Naive thymus-derived CD4-positive, alpha-beta T cell (primary cell): ENCODE measurements at places on chromosomes 3 and 15.

DNA sequence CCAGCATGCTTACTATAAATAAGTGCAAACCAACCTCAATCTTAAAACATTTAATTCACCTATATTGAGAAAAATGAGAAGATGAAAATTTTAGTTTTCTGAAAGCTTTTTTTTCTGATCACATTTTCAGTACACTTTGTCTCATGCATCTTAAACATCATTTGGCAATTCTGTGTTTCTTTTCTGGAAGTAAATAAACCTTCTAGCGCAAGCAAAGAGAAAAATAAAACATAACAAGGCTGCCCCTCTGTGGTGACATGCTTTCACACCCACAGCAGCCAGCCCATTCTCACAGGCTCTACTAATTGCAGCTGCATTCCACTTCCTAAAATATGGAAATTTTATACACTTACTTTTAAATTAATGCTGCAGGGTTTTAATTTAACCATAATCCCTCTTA, 90.1 kb downstream of the NEK10 start:
- DNase-seq: no peak

DNA sequence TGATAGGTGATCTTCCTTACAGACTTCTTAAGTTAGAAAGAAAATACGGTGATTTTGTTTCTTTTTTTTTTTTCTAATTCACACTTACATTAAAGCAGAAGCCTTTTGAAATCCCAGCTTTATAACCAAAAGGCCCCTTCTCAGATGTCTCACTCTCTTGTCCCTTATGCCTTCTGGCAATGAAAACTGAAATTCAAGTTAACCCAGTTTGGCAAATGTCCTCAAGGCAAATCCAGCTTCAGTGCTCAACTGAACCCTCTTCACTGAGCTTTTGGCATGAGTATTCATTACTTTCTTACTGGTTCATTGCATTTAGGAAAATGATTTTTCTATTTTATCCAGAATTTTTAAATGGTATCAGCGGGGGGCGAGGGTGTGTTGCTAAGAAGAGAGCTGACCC, 17.0 kb downstream of the PLCH1 start:
- DNase-seq: no peak

DNA sequence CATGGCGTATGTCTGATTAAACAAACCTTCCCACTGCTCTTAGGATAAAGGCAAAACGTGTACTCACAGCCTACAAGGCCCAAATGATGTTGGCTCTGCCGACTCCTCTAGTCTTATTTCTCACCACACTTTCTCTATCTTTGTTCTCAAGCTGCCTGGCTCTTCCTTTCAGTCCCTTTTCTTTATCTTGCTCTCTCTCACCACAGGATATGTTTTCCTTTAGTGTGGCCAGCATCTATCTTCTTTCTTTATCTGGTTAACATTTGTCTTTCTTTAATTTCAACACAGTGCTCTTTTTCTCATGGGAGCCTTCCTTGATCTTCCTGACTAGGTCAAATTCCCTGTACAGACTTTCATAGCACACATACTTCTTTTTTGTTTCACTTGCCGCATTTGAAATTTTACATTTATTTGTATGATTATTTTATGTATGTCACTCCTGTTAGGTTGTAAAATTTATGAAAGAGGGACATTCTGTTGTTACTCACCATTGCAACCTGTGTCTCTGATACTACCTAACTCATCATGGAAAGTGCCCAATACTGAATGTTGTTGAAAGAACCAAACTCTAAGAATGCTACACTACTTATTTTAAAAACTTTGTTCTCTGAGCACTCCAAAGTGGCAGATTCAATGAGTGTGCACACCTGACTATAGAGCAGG, 328.9 kb upstream of the CBLB start:
- DNase-seq: no peak

GRCh38 chr3:139307601-139308555, 35.9 kb upstream of the MRPS22 start:
- no peak for DNase-seq

DNA sequence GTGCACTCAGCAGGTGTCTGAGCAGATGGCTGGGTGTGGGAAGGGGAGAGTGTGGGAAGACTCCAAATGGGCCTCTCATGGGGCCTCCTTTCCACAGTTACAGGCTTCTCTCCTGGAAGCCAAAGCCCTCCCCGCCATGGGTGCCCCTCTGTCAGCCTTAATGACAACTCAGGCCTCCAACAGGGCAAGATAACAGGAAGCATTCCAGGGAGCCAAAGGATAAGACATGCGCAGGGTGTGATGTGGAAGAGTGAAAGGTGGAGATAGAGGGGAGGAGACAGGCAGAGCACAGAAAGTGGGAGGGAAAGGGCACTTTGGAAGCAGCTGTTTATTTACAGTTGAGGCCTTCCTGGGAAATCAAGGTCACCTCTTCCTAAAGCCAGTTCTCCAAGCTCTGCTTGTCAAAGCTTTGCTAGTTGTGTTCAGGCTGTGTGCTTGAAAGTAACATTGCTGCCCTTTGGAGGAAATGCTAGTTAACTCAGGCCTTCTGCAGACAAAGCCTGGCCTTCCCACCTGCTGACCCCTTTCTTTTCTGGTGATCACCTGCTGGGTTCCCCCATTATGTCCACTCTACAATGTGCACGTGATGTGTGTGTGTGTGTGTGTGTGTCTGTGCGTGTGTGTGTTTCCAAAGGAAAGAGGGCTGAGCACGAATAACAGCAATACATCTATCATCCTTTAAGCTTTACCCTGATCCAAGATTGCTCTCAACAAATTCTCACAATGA, 35.2 kb upstream of the SMAD3 start:
- no peak for DNase-seq

DNA sequence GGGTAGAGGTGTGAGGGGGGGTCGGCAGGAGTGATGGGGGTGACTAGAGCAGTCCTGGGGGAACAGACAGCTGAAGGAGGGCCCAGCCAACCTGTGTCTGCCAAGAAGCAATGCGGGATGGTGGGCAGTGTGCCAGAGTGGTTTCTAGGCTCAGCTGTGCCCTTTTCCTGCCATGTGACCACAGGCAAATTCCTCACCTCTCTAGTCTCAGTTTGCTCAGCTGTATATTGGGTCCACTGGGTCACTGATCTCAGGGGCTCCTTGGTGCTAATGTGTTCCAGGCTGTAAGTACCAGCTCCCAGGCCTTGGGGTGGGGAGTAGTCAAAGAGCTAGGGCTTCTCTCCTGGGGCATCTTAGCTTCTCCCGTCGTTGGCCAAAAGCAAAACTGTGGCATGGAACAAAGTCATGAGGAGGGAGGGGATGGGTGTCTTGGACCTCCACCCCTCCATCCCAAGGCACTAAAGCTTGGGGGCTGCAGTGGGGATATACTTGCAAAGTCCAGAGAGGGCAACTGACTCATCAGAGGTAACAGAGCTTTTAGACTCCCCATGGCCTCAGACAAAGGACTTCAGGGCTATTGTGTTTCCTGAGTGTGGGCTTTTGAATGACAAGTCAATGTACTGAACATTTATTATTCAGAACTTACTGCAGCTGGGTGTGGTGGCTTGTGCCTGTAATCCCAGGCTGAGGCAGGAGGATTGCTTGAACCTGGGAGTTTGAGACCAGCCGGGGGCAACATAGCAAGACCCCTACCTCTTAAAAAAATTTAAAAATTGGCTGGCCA, 20.9 kb downstream of the SMAD6 start:
- no peak for DNase-seq
